CD4-positive, alpha-beta T cell treated with Interleukin-2 at 100 ng/mL for 4 hours (primary cell): ENCODE measurements at places on chromosomes 5 and 9.
A peak's percentile ranks its signal among the peaks of the same experiment; 100 is the strongest.

GRCh38 chr5:43893951-43894684, 291.1 kb downstream of the NNT start:
- DNase-seq: no peak

- DNase-seq: no peak
These were observed 99.3 kb downstream of the SEMA6A start for GRCh38 chr5:116475338-116475737.

GRCh38 chr5:141521244-141521781, 32.4 kb downstream of the PCDHGC5 start:
- peak; percentile 23 for DNase-seq

GRCh38 chr9:115717298-115717697, 436.3 kb upstream of the PAPPA start:
- DNase-seq: no peak

DNA sequence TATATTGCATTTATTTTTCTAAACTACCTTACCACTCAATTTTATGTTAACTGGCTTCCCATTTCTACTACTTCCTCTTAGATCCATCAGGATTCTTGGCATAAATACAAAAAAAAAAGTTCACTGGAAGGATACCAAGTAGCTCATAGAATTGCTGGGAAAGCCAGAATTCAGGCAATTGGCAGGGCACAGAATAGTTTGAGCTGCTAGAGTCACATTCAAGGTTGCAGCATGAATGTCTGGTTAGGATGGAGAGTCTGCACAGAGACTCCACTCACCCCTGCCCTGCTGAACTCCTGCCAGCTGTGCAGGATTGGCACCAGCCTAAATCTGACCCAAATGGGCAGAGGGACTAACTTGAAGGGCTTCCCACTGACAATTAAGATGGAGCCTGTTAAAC, 4.9 kb upstream of the AMACR start:
- no peak for DNase-seq

DNA sequence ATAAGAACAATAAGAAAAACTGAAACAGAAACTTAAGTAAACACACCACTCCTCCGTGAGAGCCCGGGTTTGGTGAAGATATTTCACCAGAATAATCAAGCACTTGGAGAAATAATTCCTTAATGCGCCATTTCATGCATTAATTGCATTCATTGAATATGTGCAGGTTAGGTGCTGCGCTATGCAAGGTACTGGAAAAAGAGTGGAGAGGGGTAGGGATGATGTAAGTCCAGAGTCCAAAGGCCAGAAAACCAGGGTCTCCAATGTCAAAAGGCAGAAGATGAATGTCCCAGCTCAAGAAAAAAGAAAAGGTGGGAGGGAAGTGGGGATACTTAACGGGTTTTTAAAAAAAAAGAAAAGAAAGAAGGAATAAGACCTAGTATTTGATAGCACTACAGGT, 669 bp upstream of the ZFP37 start:
- no peak for DNase-seq

DNA sequence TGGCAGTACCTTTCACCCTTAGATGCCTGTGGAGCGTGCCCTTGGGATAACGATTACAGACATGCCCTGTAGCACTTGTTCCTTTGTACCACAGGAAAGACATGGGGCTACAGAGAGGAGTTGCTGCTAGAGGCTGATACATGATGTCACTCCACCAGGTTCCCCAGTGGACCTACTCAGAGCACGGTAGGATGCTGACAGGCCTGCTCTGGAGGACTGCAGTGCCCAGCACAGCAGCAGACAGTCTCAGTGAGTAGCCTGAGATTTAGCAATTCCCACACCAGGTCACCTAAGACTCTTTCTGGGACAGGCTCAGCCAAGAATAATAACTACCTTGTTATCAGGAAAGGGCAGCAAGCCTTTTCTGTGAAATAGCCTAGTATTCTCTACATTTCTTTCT, 28.8 kb downstream of the PDE4D start:
- no peak for DNase-seq

GRCh38 chr5:56561-57290, 35.2 kb upstream of the PLEKHG4B start:
- no peak for DNase-seq

- no peak for DNase-seq
These were observed 1.2 kb upstream of the AJM1 start for GRCh38 chr9:136840877-136841645.

- DNase-seq: no peak
These were observed 119.1 kb upstream of the TBC1D2 start for GRCh38 chr9:98374385-98375051.

GRCh38 chr5:125526966-125527365, 780.5 kb upstream of the ZNF608 start:
- no peak for DNase-seq

- DNase-seq: no peak
These were observed 159.4 kb downstream of the MYO10 start for GRCh38 chr5:16776611-16777251.

DNA sequence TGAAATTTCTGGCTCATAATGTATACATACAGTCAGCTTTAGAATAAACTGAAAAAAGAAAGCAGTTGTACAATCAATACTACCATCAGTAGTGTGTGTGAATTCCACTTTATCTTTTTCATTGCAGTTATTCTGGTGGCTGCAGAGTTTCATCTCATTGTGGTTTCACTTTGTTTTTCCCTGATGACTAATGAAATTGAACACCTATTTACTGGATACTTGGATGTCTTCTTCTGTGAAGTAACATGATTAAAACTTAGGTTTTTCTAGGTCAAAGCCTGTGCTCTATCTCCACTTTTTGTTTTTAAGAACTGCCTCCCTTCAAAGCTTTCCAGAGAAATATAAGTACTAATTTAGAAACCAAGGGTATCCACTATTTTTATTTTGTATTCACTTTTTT, 174.3 kb downstream of the TRPM3 start:
- no peak for DNase-seq

GRCh38 chr5:172082180-172082579, 75.7 kb upstream of the FBXW11 start:
- DNase-seq: no peak
